ENCODE measurements at places on chromosomes 4 and X.

GRCh38 chrX:46758163-46758955, 559 bp downstream of the SLC9A7 start:
- no peak for DNase-seq

DNA sequence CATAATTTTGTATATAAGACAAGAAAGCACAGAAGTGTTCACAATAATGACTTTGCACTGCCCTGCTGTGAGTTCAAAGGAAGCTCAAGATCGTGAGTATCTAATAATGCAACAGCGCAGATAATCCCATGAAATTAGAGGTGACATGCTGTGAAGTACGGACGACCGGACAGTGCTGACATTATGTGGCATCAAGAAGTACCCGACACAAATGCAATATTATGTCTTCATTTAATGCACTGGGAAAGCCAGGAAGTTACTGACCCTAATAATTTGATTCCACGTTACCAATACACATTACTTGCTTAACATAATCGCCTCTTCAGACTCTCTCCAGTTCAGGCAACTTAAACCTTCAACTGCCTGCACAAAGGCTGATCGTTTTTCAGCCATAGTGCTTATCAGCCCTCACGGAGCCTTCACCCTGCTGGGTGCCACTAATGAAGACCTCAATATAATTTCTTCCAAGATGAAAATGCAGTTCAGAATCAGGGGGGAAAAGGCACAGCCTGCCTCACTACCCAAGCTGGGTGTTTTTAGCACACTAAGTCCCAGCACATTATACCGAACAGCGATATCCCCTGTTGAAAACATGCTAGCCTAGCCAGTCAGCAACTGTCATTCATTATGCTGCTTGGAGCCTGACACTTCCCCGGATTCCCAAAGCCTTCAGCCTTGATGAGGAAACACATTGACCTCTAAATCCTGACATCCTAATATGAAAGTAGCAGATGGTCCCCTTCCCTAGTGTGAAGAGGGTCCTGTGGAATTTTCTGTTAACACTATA, 56.1 kb downstream of the SLC7A11 start:
- no peak for DNase-seq

DNA sequence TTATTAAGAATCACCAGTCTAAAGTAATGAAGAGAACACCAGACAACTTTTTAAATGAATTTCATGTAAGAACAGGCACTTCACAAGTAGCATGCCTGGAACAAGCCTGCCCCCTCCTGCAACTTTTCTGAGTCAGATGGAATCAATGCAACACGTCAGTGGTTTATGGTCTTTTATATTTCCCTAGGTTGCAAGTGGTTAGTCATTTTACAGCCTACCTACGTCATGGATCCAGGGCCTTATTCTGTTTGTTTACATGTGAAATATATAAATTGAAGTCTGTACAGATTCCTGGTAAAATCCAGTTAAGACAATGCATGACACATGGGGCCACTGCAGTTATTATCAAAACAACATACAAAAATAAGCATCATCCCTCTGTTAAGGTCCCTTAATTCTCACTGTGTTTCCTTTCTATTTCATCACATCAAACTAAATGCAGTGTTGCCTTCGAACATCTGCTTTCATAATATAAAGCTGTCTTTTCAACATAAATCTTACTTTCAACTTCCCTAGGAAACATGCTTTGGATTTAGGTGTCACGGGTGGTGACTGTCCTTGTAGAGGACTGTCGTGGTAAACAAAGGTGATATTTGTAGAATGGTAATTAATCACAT, 309.3 kb downstream of the FRMPD4 start:
- peak; percentile 45 for DNase-seq

DNA sequence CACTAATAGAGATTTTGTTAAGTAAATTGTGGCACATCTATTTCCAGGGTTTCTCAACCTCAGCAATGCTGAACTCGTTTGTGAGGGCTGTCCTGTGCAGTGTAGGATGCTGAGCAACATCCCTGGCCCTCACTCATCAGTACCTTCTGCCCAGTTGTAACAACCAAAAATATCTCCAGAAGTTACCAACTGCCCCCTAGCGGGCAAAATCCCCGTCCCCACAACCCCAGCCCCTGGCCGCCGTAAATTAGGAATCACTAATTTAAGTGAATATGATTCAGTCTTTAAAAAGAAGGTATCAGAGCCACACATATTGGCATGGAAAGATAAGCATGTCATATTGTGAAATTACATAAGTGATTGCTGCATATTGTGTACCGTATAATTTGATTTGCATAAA, 123.4 kb downstream of the ASB9 start:
- DNase-seq, result no peak

DNA sequence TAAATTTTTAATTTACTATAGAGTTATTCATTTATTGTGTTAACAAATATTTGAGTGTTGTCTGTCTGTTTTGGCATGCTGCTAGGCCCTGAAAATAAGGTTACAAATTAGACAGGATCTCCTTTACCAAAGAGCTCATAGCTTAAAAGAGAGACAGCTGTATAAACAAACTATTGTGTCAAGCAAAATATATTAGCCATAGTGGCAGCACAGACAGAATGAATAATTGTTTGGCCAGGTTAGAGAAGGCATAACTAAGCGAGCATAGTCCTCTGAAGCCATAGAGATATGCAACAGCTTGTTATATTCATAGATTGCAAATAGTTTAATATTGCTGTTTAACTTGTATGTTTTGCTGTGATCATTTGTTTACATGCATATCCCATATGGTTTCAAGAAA, 66.7 kb upstream of the NDUFC1 start:
- no peak for DNase-seq

DNA sequence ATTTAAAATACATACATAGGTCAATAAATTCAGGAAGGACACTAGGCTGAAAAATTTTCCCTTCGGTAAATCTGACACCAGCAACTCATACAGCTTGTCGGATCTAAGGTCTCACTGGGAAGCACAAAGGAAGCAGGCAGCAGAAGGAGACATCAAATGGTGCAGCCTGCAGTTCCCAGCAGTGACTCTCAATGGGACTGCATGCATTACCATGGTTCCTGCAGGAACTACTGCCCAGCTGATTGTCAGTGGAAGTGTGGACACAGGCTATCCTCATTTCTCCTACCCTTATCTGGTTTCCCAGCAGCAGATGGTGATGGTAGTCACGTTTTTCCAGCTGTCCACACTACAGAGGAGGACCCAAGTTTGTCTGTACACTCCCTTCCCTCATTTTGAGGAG, 113.3 kb downstream of the PPP1R2C start:
- no peak for DNase-seq

GRCh38 chrX:4550018-4550417, 836.6 kb upstream of the PRKX start:
- no peak for DNase-seq

DNA sequence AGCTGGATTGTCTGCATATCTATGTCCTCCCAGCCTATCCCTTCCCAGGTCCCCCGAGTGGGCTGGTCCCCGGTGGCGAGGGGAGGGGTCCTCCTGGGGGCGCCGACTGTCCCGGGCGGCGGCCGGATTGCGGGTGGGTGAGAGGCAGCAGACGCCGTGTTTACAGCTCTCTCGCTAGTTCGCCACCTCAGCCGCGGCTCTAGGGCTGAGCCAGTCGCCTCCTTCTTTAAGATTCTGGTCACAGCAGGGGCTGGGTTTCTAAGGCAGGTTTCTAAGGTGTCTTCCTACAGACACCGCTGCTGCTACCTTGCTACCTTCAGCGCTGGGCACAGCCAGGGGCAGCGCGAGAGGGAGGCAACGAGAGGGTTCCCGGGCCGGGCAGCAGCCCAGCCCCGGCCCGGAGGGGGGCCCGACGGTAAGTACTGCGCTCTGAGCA, 57.2 kb downstream of the FRMPD3 start:
- DNase-seq, result no peak

DNA sequence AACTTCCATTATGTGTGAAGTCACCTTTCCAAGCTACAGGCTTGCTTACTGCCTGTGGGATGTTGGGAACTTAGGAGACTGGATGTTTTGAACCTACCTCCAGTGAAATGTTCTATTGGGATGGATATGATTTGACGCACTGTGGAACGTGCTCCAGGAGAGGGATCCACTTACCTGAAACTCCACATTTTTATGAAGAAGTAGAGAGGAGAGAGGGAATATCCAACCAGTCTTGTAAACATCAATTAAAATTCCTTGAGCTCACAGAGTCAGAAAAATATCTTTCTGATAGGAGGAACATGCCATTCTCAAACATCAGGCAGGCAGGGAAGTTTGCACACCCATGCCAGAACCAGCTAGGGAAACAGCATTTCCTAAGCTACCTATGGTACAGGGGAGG, 91.1 kb upstream of the MAOA start:
- no peak for DNase-seq

GRCh38 chr4:7628432-7628831, 193.7 kb upstream of the PSAPL1 start:
- no peak for DNase-seq

DNA sequence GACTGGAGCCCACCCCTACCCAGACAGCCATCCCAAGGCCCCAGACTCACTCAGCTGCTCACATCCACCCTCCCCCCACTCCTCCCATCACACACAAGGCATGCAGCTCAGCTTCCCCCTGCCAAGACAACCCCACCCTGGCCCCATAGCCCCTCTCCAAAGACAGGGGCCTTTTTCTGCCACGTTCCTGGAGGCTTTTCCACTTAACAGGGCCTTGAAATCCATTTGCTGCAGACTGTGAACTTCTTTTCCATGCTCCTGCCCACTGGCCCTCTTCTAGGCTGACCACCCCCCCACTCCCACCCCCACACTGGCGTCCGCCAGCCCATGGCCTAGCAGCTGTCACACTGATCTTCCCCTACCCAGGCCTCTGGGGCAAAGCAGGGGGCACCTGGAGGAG, 76.0 kb downstream of the PJA1 start:
- no peak for DNase-seq

GRCh38 chrX:130715299-130715698, 187.7 kb downstream of the ENOX2 start:
- no peak for DNase-seq

DNA sequence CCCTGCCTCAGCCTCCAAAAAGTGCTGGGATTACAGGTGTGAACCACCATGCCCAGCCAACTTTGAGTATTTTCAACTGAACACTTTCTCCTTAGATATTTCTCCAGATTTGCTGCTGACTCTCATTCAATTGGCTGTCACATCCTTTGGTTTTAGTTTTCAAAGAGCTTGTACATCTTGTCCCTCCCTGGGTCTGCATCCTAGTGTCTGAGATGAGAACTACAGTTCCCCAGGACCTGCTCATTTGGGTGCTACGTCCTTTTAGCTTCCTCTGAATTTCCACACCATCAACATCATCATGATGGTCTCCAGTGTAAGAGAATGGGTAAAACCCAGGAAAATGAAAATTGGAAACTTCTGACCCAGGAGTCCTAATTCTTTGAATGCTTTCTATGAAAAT, 312.9 kb downstream of the NLGN4X start:
- no peak for DNase-seq

GRCh38 chr4:122783301-122784215, 43.1 kb upstream of the FGF2 start:
- DNase-seq, result peak; percentile 91

DNA sequence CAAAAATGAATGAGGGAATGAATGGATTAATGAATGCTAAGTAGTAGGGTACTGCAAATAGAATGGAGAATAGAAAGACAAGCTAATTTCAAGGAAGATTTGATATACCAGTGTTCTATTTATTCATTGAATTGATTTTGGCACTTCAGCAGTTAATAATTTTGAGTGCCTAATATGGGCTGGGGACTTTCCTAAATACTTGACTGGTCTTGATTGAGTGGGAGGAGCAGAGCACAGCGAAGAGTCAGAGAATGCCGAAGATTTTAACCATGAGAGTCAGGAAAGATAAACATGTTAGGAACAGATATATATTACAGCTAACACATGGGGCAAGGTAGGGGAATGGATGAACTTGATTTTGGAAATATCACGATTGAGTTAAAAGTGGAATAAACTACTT, 10.6 kb downstream of the IL15 start:
- DNase-seq, result no peak

DNA sequence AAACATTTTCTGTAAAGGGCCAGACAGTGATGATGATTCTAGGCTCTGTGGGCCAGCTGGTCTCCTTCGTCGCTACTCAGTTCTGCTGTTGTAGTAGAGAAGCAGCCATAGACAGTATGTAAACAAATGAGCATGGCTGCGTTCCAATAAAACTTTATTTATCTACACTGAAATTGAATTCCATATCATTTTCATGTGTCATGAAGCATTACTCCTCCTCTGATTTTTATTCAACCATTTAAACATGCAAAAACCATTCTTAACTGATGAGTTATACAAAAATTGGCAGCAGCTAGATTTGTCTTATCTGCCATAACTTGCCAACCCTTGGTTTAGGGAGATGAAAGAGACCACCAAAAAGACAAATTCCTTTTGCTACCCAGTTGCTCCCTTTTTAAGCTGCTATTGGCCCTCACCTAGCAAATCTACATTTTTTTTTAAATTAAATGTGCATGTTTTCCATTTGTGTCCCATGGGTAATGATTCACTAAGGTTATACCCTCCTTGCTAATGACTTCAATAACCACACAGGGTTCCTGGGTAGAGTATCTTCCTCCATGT, 309.9 kb downstream of the DHX15 start:
- DNase-seq, result peak; percentile 8

DNA sequence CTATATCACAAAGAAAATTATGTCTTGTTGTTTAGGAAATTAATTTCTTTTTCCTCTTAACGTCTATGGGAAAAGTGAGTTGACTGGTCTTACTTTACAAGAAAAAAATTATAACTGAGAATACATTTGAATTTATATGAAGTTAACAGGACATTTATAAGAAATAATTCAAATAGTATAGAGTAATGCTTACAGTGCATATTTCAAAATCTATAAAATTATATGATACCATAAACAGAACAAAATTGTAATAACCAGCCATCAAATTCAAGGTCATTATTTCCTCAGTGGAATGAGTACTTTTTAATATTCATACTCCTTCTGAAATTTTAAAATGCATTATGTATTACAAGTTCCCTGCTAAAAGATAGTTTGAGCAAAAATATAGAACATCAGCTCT, 884.5 kb downstream of the TECRL start:
- DNase-seq, result no peak

DNA sequence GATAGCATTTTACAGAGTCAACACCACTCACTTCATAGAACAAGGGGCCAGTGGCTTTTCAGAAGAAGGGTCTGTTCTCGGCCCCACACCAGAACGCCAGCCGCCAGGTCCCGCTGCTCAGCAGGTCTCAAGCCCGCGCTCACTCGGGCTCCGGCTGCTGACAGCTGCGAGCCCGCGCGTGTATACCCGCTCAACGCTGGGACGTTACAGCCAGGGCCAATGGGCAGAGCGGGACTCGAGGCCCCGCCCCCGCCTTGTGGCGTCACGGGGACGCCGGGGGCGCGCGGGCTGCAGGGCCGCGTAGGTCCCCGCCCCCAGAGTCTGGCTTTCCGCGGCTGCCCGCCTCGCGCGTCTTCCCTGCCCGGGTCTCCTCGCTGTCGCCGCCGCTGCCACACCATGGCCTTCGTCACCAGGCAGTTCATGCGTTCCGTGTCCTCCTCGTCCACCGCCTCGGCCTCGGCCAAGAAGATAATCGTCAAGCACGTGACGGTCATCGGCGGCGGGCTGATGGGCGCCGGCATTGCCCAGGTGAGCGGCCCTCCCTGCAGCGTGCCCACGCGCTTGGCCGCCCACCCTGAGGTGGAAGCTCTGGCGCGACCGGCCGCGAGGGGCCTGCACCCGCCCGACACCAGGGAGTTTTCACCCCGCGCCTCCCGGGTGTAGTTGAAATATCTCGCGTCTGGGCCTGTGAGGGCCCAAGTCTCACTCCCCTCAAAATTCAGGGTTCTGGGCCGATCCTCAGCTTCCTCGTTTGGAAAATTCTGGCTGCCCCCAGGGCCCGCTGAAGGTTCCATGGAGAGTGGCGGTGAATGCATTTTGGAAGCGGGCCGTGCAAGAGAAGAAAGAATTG, at the start of gene HADH:
HADH (plus strand) TSS at position 353 of the 850 bp plus-strand sequence; CDS start at position 397, 44 bp downstream.
- peak; percentile 81 for DNase-seq
